ENCODE measurements at places on chromosomes 1 and 21.

DNA sequence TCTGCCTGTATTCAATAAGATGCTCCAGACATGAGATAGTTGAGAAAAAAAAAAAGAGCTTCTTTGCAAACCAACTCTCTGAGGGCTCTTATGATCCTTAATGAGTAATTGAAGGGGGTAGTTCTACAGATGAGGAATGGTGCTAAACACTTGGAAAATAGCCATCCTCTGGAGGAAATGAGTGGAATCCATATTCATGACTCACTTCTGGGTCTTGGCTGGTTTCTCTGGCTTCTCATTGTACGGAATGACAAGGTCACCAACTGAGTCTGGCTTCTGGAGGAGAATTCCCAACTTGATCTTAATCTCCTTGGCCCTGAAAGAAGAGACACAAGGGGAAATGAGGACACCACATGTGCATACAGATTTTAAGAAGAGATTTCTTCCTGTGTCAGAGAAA lies 34.7 kb downstream of the RGS5 start:
- DNase-seq: no peak

DNA sequence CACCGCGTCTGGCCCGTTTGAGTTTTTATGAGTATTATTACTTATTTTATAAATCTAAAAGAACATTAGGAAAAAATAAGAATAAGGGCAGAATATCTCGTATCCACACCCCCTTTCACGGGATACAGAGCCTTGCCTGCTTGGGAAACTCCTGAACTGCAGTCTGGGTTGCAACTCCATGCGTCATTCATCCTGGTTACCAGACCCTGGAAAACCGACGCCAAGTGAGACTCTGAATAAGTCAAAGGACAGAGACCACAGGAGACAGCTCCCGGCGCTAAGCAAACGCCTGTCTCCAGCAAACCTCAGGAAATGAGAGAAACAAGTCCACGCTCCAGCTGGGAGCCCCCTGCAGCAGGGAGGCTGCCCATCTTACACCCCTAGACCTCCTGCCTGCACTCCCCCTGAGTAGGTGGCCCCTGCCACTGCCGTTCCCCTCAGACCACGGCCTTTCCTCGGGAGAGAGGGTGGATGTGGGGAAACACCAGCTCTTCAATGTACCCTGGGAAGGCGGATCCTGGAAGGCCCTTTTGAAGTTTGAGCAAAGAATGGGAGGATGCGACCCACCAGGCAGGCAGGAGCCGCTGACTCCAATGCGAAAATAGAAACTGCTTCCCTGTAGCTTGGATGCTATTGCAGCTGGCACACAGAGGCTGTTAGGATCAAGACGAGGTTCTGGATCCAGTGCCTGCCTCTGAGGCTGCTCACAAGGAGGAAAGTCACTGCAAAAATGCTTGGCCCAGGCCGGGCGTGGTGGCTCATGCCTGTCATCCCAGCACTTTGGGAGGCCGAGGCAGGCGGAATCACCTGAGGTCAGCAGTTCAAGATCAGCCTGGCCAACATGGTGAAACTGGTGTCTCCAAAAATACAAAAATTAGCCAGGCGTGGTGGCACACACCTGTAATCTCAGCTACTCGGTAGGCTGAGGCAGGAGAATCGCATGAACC lies 37.7 kb upstream of the GPR157 start:
- DNase-seq: no peak

- peak; percentile 90 for DNase-seq
These were observed 176.9 kb upstream of the FMN2 start for GRCh38 chr1:239914751-239915231.

DNA sequence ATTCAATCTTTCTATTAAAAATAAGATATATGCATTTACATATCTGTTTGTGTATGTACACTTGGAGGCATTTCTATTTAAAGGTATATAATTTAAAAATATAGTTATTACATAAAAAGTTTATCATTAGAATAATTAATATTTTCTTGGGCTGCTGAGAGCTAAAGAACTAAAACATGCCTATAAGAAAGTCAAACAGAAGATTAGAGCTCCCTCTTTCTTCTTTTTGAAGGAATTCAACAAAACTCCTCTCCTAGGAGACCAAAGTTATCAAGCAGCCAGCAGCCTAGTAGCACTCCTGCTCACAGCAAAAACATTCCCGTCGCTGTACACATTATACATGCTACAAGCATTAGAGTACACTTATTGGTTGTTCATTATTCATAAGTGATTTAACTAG lies 216.4 kb downstream of the VAV3 start:
- peak; percentile 11 for DNase-seq

DNA sequence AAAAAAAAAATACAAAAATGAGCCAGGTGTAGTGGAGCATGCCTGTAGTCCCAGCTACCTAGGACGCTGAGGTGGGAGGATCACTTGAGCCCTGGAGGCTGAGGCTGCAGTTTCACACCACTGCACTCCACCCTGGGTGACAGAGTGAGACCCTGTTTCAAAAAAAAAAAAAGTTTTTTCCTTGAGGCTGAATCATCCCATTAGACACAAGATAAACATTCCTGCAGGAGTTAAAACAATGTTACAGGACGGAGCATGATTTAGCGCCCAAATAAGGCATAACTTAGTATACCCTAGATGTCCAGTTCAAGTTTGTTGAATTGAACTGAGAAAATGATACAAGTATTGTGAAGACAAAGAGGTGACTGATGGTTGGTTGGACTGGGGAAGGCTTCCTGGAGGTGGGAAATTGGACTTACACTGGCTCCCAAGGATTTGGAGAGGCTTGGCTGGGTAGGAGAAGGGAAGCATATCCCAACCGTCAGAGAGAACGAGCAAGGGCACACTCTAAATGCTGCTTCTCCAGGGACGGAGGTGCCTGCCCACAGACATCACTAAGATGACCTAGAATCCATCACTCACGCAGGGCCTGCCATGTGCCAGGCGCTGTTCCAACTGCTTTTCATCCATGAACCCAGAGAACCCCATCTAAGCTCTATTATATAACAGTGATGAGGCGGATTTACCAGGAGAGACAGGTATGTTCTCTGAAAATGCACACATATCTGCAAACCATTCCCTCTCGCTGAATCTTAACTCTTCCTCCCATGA lies 610.6 kb downstream of the KIF26B start:
- DNase-seq: no peak

DNA sequence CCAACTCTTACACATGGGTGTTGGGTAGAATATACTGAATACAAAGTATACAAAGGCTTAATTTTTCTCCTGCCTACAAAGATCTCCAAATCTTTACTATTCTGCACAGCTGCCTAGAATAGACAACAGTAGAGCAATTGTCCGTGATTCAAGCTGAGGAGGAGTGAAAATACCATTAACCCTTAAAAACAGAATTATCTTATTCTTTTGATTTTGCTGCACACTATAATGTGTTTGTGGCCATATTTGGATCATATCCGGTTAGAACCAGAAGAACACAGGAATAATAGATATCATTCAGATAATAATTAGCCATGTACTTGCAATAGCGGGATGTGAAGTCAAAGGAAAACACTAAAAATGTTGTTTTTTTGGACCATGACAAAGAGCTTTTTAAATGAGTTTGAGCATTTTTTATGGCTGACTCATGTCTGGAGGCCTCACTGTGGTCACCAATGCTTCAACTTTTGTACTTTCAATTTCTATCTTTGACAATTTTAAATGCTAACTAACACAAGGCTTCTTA lies 197.6 kb upstream of the FOXD3 start:
- peak; percentile 24 for DNase-seq

DNA sequence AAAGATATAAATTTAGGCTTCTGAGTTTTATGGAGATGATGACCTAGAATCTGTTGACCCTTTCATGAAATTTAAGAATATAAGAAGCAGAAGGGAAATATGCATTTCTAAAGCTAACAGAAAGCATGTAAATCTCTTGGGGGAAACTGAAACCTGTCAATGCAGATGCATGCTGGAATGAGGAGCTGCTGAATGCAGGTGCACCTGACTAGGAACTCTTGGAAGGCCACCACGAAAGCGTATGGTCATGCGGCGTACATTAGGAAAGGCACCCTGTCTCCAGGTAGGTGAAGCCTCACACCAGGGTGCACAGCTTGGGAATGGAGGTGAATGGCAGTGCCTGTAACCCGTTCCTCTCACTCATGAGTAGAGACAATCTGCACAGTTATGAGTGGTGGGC lies 309.7 kb downstream of the SEC16B start:
- no peak for DNase-seq

DNA sequence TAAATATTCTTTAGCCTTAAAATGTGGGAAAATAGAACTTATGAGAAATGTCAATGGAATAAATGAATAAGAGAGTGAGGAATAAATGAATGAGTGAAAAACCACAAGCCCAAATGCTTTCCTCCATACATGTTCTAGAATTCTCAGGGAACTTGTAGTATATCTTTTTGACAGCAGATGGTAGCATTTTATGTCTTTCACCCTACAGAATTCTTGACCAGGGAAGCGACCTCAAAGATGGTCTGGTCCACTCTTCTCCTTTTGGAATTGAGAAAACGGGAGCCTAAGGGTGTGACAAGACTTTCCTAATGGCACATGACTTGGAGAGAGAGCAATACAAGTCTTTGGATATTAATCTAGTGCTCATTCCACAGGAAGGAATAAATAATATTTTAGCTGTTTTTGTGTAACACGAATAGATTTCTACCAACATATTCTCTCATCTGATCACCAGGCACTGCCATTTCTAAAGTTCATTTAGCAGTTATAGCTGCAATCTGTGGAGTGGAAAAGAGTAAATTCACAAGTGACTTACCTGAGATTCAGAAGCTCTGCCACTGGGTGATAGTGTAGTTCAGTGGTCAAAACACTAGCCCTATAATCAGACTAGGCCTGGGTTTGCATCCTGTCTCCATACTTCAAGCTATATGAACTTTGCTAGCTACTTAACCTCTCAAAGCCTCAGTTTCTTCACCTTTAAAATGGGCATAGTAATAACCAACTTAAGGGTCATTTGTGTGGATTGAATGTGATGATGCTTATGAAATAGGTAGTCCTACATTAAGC lies 15.0 kb upstream of the F5 start:
- peak; percentile 14 for DNase-seq

- DNase-seq: no peak
These were observed 66.0 kb upstream of the SLC25A33 start for GRCh38 chr1:9473032-9473807.

- no peak for DNase-seq
These were observed 16.3 kb downstream of the CAPZB start for GRCh38 chr1:19469004-19469403.

- no peak for DNase-seq
These were observed 94.1 kb downstream of the PGBD5 start for GRCh38 chr1:230332061-230332460.

- no peak for DNase-seq
These were observed 31.3 kb upstream of the DNAJC11 start for GRCh38 chr1:6732942-6733341.

- no peak for DNase-seq
These were observed 115.2 kb upstream of the SNX7 start for GRCh38 chr1:98546319-98546718.

GRCh38 chr1:157390651-157391050 lies 161.7 kb downstream of the FCRL5 start:
- DNase-seq: peak; percentile 46

DNA sequence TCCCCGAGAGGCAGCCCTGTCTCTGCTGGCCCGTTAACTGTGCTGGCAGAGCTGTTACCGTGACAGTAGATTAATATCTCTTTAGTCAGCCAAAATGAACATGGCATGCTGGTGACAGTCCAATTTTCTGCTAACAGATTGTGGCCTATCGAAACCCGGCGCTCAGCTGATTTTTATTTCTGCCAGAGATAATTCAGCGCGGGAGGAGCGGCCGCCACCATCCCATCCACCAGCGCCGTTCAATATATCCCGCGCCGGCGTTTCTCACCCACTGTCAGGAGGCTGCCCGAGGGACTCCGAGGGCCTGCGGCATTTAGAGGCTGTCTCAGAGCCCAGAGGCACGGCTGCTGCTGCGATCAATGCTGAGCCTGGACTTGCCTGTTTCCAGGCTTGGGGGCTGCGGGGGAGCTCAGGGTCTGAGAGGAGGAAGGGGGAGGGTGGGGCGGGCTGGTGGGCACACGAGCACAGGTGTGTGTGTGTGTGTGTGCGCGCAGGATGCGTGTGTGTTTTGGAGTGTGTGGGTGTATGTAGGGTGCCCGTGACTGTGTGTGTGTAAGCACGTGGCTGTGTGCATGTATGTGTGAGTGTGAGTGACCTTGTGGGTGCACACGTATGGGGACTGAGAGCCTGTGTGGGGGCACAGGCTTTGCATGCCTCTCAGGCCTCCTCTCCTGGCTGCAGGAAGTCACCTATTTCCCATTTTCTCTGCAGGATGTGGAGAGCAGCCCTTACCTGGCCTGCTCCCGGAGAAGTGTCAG lies 109.7 kb upstream of the ACTRT2 start:
- peak; percentile 66 for DNase-seq

DNA sequence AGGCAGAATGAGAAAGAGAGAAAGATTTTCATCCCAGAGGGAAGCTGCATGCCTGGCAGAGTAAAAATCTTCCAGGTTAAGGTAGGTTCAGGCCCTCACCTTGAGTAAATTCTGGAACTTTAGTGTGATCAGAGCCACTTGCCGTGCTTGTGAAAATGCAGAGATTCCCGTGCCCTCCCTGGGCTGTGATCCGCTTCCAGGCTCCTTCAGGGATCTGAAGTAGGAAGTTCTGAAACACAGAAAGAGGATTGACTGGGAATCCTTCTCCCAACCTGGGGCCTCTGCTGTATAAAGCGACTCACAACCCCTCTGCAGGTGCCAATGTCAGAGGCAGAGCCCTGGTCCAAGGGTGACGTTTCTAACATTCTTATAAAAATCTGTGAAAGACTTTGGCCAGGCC lies 26.6 kb downstream of the NUAK2 start:
- DNase-seq: no peak

GRCh38 chr1:5774019-5774418 lies 218.2 kb downstream of the NPHP4 start:
- no peak for DNase-seq

DNA sequence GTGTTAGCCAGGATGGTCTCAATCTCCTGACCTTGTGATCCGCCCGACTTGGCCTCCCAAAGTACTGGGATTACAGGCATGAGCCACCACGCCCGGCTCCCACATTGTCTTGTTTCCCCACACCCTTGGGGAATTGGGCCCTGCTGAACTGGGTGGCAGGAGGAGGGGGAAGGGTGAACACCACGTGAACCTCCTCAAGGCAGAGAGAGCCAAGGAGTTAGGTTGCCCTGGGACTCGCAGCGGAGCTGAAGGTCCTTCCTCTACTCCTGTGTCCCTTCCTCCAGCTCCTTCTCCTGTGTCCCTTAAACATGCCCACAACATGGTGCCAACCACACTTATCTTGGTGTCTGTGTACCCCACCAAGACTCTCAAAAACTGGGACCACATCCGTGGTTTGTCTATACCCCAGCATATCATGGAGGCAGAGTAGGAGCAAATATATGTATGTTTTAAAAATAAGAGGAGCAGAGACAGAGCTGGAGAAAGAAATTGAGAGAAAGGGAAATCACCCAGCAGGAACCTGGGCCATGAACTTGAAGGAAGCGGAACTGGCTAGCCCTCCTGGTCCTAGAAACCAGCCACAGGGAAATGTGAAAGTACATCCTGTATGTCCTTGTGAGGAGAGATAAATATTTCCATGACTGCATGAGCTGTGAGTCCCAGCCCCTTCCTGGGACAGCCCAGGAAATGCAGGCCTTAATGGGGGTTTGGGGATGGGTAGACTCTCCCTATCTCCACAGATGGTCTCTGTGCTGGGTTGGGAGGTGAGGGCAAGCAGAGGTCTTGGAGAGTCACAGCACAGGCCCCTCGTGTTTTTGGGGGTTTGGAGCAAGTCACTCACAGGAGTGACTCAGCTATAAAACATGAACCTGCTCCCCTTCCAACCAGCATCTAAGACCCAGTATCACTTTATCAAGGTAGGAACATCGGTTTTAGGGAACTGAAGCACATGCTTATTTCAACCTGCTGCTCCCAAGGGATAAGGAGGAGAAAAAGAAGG lies 9.4 kb upstream of the TAL1 start:
- DNase-seq: no peak

- DNase-seq: no peak
These were observed 457.8 kb downstream of the PTPRC start for GRCh38 chr1:199096591-199096990.
